ENCODE measurements at places on chromosomes 3 and 15. TPM values are rescaled to one million over a fixed set of nuclear protein-coding genes. Genes with fewer than 3 reads are reported as not detected.

Gene MYEF2
- 9.1 TPM for total RNA-seq

Gene PPARG
- 1.6 TPM for total RNA-seq

Gene IL17RD
- 0.73 TPM for total RNA-seq

Gene MYO5C
- total RNA-seq, result 0.31 TPM

Gene CADM2
- 1.8 TPM for total RNA-seq

Gene ARPP21
- total RNA-seq, result 299 TPM

Gene CAPN3
- total RNA-seq, result 12.3 TPM

Gene ATP13A5
- total RNA-seq, result not detected
